Upper lobe of left lung (tissue), 6 donors: ENCODE measurements at places on chromosomes 7 and 10. TPM values are rescaled to one million over a fixed set of nuclear protein-coding genes. Genes with fewer than 3 reads are reported as not detected.

Gene PLEKHS1
- total RNA-seq, result 3.2 TPM

Gene SFRP5
- total RNA-seq, result 14.9 TPM

Gene SLC29A3
- total RNA-seq, result 10.1 TPM

Gene EPO
- total RNA-seq, result not detected

Gene PPP1R3A
- not detected for total RNA-seq

Gene KLF14
- total RNA-seq, result not detected

Gene ADAM22
- 0.69 TPM for total RNA-seq

Gene DKK1
- not detected for total RNA-seq

Gene FOXP2
- total RNA-seq, result 7.2 TPM

Gene SOSTDC1
- total RNA-seq, result 3.8 TPM

Gene TYW1B
- total RNA-seq, result 3.1 TPM

Gene BNIP3
- 38.1 TPM for total RNA-seq

Gene CYP2C9
- not detected for total RNA-seq
